ENCODE measurements at places on chromosomes 7 and 10.

GRCh38 chr10:119343011-119343601 is 135.7 kb downstream of the GRK5 start:
- no peak for DNase-seq

- peak; percentile 53 for DNase-seq
These were observed 33.4 kb downstream of the TAS2R41 start for GRCh38 chr7:143510854-143511592.

- DNase-seq: peak; percentile 80
These were observed 151.8 kb upstream of the YAE1 start for GRCh38 chr7:39414224-39415035.

GRCh38 chr10:121182219-121182618 is 331.1 kb downstream of the WDR11 start:
- DNase-seq: no peak

- no peak for DNase-seq
These were observed 2.2 kb upstream of the VSTM4 start for GRCh38 chr10:49117376-49118070.

GRCh38 chr10:92690211-92690914 is 608 bp downstream of the HHEX start:
- DNase-seq: peak; percentile 76

DNA sequence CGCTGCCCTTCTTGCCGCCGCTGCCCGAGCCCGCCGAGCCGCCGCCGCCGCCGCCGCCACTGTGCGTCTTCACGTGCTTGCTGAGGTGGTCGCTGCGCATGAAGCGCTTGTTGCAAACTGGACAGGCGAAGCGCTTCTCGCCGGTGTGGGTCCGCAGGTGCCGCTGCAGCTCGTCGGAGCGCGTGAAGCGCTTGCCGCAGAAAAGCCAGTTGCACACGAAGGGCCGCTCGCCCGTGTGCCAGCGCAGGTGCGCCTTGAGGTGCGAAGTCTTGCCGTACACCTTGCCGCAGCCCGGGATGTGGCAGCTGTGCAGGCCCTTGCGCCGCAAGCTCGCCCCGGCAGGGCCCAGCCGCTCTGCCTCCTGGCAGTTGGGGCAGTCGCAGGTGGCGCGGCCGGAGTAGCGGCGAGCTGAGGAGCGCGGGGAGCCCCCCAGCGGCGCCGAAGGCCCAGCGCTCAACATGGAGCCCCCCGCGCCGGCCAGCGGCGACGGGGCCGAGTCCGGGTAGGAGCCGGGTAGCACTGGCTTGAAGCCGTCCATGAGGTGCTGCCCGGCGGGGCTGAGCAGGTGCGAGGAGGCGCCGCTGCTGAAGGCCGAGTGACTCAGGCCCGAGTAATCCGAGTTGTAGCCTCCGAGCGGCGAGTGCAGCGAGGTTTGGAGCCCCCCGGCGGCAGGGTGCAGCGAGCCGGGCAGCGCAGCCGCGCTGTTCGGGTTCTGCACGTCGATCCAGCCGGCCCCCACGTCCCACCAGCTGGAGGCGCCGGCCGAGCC is 2.1 kb downstream of the SP8 start:
- DNase-seq: peak; percentile 84

GRCh38 chr7:35718047-35718446 is 23.1 kb upstream of the HERPUD2 start:
- DNase-seq: no peak

GRCh38 chr10:98119891-98120290 is 14.6 kb upstream of the R3HCC1L start:
- DNase-seq: no peak

GRCh38 chr10:71632200-71632820 is 87.3 kb downstream of the C10orf105 start:
- DNase-seq: no peak

- DNase-seq: no peak
These were observed 196.0 kb upstream of the GRB10 start for GRCh38 chr7:50978633-50979215.

GRCh38 chr7:115548756-115549155 is 481.8 kb downstream of the TFEC start:
- DNase-seq: no peak

DNA sequence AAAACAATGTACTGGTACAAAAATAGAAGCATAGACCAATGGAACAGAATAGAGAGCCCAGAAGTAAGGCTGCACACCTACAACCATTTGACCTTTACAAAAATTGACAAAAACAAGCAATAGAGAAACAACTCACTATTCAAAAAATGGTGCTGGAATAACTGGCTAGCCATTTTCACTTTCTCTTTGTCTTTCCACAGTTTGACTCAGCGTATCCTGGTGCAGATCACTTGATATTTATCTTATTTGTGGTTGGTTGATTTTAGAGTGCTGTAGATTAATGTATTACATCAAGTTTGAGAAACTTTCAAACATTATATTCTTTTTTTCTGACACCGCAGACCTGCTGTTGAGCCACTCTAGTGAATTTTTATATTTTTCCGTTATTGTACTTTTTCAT is 381.4 kb downstream of the DGKB start:
- no peak for DNase-seq

DNA sequence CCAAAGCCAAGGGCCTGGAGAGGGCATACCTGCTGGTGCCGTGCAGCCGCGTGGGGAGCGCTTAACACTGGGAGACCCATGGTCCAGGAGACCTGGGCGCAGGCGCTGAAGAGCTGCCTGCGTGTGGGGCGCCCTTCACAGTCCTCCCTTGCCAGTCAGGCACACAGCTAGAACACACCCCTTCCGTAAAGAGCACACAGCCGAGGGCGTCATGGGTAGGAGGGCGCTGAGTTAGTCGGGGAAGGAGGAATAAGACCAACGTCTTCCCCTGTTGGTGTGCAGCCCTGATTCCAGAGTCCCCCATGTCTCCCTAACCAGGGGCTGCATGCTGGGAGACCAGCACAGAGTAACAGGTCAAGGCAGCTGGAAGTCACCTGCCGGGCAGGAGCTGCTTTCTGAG is 273.9 kb downstream of the USP6NL start:
- DNase-seq: no peak

DNA sequence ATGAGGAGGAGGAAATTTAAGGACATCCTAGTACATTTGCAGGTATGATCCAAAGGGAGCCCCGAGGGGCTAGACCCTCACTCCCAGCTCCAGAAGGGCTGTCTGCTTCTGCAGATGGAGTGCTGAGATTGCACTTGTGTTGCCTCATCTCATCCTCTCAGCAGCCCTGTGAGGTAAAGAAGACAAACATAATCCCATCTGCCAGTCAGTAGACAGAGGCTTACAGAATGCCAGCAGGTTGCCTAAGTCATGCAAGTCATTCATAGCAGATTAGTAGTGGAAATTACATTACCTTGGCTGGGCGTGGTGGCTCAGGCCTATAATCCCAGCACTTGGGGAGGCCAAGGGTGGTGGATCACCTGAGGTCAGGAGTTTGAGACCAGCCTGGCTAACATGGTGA is 45.4 kb downstream of the BLVRA start:
- DNase-seq: no peak

- DNase-seq: no peak
These were observed 7.2 kb upstream of the CADPS2 start for GRCh38 chr7:122893486-122893885.

GRCh38 chr7:99551334-99551733 is 580 bp downstream of the FAM200A start:
- no peak for DNase-seq

DNA sequence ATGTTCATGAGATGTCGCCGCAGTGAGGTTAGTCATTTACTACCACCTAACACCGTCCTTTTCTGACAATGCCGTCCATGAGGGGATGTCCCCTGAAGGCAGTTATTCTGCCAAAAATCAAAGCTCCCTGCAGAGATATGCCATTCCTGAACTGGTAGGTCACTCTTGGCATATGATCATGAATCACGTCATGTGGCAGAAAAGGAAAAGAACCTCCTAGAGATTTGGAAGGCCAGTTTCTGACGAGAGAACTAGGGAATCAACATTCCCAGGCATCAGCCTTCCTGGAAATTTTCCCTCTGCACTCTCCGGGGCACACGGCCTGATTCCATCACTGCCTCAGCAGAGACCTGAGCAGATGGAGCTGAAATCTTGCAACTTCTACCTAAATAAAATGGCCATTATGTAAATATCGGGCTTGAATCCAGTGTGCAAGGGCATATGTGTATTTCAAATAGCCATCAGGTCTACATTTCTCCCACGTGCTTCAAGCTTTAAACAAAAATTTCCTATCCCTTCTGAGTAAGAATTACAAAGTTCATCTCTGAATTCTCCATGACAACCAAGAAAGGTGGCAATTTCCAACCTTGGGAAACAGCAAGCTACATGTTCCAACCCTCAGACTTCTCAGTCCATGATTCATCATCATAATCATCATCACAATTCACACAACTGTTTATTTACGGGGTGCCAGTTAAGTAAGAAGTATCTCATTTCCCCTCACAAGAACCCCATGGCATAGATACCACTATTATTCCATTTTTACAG is 46.5 kb downstream of the AMPH start:
- no peak for DNase-seq

DNA sequence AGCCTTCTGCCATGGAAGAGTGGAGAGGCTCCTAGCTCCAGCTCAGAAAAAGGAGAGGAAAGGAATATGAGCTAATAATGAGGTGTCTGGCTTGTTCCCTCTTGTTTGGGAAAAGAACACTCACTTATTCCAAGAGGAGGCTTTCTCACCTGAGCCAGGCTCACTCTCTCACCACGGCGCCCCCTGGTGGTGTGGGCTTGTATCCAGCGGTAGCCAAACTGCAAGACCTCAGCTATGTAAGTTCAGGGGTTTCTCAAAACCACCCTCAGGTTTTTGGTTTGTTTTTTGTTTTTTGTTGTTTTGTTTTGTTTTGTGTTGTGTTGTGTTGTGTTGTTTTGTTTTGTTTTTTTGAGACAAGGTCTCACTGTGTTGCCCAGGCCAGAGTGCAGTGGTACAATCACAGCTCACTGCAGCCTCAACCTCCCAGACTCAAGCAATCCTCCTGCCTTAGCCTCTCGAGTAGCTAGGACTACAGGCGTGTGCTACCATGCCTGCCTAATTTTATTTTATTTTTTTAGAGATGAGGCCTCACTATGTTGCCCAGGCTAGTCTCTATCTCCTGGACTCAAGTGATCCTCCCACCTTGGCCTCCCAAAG is 124.0 kb downstream of the TMEM130 start:
- peak; percentile 61 for DNase-seq

DNA sequence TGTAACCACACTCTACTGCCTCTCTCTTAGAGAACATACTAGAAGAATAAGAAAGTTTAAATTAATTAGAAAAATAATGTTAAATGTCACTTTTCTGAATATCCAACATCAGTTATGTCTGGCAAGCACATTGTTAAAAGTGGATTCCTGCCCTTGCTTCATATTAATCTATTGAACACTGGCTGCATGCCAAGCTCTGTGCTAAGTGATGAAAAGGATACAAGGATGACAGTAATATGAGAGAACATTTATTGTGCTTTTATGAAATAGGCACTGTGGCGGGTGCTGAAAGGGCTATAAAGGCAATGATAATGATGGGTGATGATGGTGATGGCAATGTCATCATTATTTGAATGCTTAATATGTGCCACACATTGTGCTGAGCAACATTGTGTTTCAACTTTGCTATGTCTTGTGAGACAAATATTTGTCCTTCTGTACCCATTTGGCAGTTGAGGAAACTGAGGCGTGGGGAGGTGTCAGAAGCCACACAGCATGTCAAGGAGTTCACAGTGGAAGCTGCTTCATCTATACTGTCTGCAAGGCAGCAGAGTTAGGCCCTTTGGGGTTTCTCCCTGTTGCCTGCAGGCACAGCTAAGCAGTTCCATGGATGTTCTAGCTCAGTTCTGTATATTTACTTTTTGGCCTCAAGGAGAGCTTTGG is 64.2 kb upstream of the RAPGEF5 start:
- DNase-seq: no peak

DNA sequence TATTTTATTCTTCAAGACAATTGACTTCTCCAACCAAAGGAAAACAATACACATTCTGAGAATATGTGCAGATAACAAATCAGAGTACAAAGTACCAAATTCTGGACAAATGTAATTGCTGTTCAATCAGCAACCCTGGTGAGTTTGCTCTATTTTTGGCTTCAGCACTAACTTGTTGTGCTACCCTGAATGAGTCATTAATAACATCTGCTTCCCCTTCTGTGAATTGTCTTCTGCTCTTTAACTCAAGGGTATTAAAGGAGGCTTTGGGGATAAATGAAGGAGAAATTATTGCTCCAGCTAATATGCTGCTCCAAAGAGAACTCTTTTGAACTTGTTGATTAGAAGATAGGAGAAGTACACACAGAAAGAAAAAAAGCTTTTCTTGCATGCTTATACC is 459.3 kb downstream of the HTR7 start:
- DNase-seq: no peak

- DNase-seq: no peak
These were observed 183.4 kb downstream of the PTPN20 start for GRCh38 chr10:47094636-47095035.

- DNase-seq: no peak
These were observed 95.4 kb downstream of the PPP1R9A start for GRCh38 chr7:95002775-95003174.

- DNase-seq: no peak
These were observed 23.9 kb upstream of the ZNF716 start for GRCh38 chr7:57425969-57426628.

- no peak for DNase-seq
These were observed 111.3 kb upstream of the SORCS1 start for GRCh38 chr10:107275806-107276205.

DNA sequence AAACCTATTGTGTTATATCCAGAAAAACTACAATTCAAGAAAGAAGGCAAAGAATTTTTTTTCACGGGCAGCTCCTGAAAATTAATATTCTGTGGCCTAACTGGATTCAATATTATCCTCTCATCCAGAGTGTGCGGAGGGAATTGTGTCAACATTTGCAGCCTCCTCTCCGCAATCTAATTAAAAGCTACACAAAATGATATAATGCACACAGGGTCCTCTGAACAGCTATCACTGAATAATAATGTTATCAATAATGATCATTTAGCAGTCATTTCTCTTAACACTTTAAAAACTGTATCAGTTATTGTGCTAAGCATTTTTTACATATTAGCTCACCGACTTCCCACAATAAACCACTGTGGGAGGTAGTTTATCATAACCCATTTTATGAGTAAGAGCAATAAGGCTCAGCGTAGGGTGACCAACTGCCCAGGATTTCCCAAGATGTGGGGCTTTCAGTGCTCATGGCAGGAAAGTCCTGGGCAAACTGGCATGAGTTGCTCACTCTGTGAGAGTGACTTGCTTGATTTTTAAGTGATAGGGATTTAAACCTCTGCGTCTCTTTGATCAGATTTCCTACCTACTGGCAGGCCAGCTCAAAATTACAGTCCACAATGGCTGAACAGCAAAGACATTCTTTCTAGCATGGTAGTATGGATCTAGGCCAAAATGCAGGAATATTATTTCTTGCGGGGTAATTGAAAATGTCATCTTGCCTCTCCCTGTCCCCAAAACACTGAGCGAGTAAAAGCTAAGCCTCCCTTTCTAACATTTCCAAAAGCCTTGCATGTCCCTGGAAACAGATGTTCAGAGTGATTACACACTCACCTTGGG is 65.7 kb downstream of the AOAH start:
- DNase-seq: no peak

All from retina (tissue), 1 donor.